ENCODE measurements at places on chromosomes 5 and 9. TPM values are rescaled to one million over a fixed set of nuclear protein-coding genes. Genes with fewer than 3 reads are reported as not detected.

GRCh38 chr9:99024959-99025358 lies 80.0 kb upstream of the TGFBR1 start:
- DNase-seq, result no peak

GRCh38 chr9:35529161-35529823 lies 39.4 kb downstream of the RUSC2 start:
- DNase-seq, result no peak

GRCh38 chr9:132669319-132669697 lies 475 bp downstream of the DDX31 start:
- no peak for DNase-seq

Gene ECM2
- not detected for total RNA-seq
